ENCODE measurements at places on chromosomes 7 and 10.

DNA sequence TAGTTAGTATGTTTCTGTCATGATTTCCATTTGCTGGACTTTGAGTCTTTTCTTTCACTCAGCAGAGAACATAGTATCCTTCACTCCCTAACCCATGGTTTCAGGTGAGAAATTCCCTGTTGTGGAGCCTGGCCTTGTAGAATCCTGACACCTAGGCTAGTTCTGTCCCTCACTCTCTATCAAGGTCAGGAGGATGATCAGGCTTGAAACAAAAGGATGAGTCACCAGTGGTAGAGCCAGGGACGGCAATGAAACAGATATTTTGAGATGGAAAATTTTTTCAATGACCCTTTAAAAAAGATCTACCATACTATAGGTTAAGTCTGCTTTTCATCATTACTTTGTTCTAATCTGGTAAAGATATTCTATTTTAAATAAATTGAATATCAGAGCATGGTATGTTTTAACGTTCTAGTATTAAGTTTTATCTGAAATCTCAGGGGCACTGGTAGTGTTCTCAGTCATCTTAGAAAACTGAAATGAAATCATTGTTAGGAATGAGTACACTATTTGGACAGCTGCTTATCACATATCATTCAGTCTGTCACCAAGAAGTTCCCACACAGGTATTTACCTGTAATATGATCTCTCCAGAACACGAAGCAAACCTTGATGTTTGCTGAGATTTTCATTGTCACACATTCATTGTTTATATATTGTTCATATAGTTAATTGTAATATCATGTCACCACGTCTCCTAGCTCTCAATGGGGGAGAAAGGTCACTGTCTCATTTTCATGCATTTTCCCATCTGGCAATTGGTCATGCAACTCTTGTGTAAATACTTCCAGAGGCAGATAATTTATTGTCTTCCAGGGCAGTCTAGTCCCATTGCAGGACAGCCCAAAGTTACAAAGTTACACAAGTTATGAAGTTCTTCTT lies 299.9 kb upstream of the LRRTM3 start:
- DNase-seq = peak; percentile 3

- DNase-seq = no peak
Measured at GRCh38 chr7:113076703-113077102, 9.9 kb downstream of the GPR85 start.

DNA sequence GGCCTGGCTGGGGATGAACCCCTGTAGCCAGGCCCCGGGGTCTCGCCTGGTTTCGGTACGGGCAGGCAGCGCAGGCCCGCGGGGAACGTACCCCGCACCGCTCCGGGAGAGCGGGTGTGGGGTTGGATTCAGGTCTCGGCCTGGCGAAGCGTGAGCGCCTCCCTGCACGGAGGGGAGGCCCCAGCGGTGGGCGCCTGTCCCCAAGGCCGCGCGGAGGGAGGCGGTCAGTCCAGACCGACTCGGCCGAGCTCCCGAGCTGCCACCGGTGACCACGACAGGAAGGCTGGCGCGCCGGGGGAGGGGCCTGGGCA lies 378 bp upstream of the INPP5F start:
- no peak for DNase-seq

GRCh38 chr7:2680792-2681490 lies 7.1 kb upstream of the AMZ1 start:
- DNase-seq = peak; percentile 62

GRCh38 chr10:127069436-127069835 lies 127.0 kb downstream of the INSYN2A start:
- no peak for DNase-seq

DNA sequence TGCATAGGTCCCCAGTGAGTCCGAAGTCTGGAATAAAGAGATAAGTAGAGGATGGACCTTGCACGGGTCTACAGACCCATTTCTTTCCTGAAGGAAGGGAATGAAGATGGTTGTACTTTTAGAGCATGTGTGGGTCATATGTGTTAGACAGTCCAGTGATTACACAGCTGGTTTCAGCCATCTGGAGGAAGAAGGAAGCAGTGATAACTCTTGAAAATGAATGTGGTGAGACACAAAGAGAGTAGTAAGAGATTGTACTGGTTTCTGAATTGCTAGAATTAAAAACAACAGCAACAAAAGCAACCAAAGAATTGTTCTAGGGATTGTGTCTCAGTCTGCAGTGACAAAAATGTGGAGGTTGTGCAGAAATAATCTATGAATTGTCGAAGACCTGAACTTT lies 258.9 kb downstream of the SUGCT start:
- no peak for DNase-seq

DNA sequence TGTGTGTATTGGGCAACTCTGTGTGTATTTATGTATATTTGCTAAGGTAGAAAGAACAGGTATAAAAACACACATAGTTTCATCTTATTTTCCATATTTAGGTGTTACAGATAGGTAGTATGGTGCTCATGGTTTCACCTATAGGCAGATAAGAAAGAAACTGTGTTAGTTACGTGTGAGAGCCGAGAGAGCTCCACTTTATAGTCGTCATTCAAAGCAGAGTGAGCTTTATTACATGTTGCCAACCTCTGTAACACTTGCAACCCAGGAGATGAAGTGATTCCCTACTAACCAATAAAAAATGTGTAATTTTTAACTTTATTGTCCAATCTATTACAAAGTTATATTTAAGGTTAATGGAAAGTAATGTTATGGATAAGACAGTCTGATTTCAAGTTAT lies 121.3 kb downstream of the AGMO start:
- no peak for DNase-seq

GRCh38 chr7:157436763-157437480 lies 100.1 kb downstream of the DNAJB6 start:
- DNase-seq = no peak

DNA sequence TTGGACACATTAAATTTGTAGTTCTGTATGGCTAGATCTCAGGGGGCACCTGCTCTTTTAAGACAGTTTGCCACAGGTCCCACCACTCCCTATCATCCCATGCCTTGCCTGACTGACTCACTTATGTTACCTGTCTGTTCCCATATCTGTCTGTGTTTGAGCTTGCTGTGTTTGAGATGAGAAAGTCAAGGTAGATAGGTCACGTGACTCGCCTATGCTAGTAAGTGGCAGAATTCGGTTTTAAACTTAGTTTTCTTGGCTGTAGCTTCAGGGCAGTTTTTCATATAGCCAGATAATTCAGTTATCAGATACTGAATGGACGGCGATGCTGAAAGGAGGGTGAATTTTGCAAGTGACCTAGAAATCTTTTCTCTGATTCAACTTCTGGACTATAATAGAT lies 348.4 kb downstream of the RPS24 start:
- no peak for DNase-seq

DNA sequence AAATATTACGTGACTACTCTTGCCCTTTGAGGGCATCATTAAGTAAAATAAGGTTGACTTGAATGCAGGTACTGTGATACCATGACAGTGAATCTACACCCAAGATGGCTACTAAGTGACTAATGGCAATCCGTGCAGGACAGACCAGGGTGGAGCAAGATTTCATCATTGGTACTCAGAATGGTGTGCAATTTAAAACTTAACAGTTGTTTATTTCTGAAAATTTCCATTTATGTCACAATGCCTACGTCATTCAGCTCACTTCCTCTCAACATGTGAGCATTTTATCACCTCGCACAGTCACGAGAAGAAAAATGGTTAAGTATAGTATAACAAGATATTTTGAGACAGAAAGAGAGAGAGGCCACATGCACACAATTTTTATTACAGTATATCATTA lies 50.3 kb upstream of the MET start:
- DNase-seq = no peak

- DNase-seq = no peak
Measured at GRCh38 chr7:139768249-139768824, 9.5 kb downstream of the HIPK2 start.

- no peak for DNase-seq
Measured at GRCh38 chr7:130131964-130132875, 61.9 kb downstream of the KLHDC10 start.

- peak; percentile 78 for DNase-seq
Measured at GRCh38 chr10:132637477-132638129, 100.0 kb downstream of the INPP5A start.

- DNase-seq = no peak
Measured at GRCh38 chr7:2497065-2497464, 20.9 kb upstream of the GRIFIN start.

DNA sequence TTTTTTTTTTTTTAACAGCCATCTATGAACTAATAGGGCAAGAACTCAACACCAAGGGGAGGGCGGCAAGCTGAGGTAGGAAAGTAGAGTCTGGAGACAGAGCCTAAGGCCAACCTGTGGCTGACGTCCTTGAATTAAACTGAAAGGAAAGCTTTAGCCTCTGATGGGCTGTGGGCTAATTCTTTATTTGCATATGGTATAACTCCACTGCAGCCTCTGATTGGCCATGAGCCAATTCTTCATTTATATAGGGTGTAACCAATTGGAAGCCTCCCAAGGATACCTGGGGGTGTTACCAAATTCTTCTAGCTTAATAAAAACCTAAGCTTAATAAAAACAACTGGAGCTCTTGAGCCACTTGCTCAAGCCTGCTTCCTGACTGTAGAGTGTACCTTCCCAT lies 10.3 kb downstream of the TYW1 start:
- DNase-seq = no peak

DNA sequence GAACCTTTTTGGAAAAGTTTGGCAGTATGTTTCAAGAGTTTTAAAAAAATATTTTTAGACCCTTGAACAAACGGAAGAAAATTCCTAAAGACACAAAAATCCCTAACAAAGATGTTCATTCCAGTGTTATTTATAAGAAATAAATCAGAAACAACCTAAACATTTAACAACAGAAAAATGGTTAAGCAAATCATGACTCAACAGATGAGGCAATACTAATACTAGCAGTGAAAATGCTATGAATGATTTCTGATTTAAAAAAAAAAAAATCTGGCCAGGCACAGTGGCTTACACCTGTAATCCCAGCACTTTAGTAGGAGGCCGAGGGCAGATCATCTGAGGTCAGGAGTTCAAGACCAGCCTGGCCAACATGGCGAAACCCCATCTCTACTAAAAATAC lies 61.0 kb downstream of the ARHGAP12 start:
- peak; percentile 17 for DNase-seq

DNA sequence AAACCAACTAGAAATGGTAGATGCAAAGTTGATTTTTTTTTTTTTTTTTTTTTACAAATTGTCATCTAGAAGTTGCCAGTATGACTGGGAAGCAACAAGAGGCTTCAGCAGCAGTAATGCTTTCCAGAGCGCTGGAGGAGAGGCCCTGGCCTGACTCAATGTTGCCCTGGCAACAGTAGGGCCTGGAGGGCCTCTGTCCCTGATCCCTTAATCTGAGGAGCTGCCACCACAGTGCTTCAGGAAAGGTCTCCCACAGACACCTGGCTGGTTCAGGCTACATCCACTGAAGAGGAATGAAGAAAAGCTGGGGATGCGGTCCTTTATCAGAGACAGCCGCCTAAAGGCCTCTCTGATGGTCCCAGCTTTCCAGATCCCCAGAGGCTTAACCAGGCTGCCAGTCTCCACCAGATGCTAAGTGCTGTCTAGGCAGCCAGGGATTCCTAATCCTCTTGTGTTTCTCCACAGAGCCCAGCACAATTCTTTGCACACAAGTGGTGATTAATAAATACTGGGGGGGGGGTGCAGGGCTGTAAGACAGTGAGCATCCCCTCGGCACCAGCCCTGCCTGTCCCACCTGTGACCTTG lies 33.7 kb downstream of the ZNF777 start:
- DNase-seq = no peak

- peak; percentile 29 for DNase-seq
Measured at GRCh38 chr10:52615756-52616394, 156.7 kb downstream of the MBL2 start.

DNA sequence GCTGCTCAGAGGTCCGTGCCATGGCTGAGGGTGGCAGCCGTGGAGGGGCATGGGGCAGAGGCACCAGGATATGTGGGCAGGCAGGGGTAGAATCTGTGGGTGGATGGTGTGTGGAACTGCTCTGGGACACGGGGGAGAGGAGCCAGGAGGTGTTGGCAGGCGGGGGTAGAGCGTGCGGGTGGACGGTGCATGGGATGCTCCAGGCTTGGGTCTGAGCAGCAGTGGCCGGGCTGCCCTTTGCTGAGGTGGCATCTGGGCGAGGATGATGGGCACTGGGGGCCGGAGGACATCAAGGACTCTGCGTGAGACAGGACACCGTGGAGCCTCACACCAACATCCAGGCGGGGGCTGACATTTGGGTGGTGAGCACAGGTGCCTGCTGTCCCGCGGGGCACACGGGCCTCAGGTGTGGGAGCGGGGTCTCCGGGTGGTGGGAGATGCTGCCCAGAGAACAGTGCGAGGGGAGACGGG lies 46.2 kb downstream of the JAKMIP3 start:
- no peak for DNase-seq

DNA sequence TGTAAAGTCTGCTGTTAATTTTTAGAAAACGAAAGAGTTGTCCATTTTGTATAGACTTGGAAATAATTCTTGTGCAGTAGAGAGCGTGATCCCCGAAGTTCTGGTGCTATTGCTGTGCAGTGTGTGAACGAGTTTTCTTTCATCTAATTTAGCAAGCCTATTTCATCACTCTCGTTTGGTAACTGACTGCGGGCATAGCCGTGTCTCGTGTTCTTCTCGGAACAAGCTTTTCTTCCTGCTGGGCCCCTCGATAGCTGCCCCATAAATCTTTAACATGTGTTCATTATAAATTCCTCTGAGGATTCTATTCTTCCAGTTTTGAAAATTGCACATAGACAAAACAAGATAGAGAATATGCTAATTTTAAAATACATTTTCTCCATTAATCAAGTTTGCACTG lies 622.0 kb upstream of the PFKP start:
- DNase-seq = no peak

GRCh38 chr7:128679920-128680319 lies 7.8 kb downstream of the GARIN1A start:
- no peak for DNase-seq

DNA sequence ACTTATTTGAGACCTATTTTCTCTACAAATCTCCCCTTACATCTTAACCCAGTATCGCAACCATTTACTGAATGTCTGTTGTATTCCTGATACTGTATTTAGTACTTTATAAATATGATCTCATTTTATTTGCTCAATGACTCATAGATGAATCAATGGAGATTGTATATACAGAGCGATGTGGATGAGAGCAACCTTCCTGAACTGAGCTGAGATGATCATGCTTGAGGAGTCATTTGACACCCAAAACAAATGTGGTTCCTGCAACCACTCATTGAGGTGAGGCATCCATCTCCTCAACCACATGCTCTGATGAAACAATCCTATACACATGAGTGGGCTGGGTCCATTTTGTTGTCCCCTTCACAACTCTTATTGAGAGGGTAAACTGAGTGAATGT lies 250.0 kb downstream of the CDC14C start:
- peak; percentile 40 for DNase-seq

DNA sequence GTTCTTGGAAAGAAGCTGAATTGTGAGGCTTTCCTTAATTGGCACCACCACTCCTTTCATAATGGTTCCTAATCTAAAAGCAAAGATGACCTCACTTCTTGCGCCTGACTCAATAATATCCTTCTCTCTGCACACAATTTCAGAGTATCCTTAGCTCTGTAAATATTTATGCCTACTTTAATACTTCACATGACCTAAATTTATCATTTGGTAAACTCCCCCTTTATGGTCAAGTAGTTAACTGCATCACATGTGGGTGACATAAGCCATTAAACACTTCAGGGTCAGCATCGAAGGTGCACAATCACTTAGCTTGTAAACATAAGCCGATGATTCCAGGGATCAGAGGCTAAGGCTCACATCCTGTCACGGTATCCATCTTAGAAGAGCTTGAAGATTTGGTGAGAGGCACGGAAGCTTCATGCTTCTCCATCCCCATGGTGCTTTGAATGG lies 7.3 kb upstream of the RHOBTB1 start:
- peak; percentile 42 for DNase-seq
